D721Med (cell line): ENCODE measurements at places on chromosomes 1 and 21.

DNA sequence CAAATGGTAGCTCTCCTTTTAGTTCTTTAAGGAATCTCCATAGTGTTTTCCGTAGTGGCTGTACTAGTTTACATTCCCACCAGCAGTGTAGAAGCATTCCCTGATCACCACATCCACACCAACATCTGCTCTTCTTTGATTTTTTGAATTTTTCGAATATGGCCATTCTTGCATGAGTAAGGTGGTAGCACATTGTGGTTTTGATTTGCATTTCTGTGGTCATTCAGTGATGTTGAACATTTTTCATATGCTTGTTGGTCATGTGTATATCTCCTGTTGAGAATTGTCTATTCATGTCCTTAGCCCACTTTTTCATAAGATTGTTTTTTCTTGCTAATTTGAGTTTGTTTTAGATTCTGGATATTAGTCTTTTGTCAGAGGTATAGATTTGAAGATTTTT lies 84.6 kb upstream of the B3GALT2 start:
- DNase-seq, result no peak

DNA sequence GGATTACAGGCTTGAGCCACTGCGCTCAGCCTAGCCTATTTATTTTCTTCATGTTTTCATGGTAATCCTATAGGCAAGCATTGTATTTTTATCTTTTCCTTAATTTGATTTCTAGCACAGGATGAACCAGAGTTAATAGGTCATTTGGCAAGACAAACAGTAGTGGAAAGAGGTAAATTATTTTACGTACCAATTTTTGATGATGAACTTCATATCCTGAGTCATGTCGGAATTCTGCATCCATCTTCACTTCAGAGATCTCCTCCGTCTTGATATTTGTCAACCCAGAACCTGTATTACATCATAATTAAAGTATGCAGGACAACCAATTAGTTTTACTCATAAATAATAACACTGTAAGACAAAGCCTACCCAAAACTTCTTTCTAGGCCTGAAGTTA lies 162.6 kb downstream of the GABPA start:
- no peak for DNase-seq

- DNase-seq, result no peak
Observed at GRCh38 chr1:187074445-187075048, 245.8 kb downstream of the PLA2G4A start.

DNA sequence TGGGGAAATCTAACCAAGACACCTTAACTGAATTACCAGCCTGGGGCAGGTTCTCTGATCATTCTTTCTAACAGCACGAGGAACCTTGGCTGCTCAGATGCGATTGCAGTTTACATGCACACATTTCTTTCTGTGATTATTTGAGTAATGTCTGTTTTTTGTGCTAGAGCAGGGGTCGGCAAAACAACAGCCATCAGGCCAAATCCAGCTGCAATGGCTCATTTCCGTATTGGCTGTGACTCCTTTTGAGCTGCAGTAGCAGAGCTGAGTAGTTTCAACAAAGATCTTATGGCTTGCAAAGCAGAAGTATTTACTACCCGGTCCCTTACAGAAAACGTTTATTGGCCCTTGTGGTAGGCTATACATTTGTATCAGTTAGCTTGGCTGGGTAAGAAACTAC lies 37.1 kb downstream of the ZBTB18 start:
- DNase-seq, result no peak

- no peak for DNase-seq
Observed at GRCh38 chr1:163771637-163772036, 449.9 kb downstream of the NUF2 start.

- DNase-seq, result no peak
Observed at GRCh38 chr1:108886292-108886691, 9.5 kb downstream of the GPSM2 start.

DNA sequence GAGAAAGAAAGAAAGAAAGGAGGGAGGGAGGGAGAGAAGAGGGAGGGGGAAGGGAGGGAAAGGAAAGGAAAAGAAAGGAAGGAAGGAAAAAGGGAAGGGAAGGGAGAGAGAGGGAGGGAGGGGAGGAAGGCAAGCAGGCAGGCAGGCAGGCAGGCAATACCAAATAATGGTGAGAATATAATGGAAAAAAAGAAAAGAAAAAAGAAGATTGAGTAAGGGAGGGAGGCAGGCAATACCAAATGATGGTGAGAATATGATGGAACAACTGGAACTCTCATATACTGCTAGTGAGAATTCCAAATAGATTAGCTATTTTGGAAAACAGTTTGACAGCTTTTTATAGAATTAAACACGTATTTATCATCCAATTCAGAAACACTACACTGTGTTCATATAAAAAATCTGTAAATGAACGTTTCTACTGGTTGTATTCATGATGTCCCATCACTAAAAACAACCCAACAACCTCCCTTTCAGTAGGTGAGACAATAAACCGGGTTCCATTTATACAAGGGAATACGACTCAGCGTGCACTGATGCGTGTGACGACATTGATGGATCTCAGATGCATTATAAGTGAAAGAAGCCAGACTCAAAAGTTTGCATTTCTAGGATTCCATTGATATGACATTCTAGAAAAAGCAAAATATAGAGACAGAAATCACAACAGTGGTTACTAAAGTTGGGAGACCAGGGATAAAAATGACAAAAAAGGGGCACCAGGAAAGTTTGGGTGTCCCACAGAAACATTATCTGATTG lies 226.4 kb downstream of the DSCAM start:
- no peak for DNase-seq

DNA sequence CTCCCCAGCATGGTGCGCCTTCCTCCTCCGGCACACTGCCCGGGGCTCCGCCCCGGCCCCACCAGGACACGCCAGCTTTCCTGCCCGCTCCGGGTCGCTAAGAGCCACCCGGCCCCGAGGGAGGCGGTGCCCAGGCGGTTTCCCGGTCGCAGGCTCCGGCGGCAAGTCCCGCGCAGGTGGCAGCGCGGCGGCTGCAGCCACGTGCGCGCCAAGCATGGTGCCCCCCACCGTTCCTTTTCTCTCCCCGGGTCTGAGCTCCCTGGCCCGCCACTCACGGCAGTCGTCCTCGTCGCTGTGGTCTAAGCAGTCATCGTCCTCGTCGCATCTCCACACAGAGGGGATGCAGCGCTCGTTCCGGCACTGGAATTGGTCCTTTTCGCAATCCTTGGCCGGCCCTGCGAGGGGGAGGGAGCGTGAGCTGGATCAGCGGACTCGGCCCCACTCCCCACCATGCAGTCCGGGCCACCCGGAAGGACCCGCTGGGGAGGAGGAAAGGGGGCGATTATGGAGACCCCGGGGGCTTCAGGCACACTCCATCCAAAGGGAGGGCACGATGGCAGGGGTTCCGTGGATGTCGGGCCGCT lies 1.2 kb downstream of the LRP8 start:
- no peak for DNase-seq

DNA sequence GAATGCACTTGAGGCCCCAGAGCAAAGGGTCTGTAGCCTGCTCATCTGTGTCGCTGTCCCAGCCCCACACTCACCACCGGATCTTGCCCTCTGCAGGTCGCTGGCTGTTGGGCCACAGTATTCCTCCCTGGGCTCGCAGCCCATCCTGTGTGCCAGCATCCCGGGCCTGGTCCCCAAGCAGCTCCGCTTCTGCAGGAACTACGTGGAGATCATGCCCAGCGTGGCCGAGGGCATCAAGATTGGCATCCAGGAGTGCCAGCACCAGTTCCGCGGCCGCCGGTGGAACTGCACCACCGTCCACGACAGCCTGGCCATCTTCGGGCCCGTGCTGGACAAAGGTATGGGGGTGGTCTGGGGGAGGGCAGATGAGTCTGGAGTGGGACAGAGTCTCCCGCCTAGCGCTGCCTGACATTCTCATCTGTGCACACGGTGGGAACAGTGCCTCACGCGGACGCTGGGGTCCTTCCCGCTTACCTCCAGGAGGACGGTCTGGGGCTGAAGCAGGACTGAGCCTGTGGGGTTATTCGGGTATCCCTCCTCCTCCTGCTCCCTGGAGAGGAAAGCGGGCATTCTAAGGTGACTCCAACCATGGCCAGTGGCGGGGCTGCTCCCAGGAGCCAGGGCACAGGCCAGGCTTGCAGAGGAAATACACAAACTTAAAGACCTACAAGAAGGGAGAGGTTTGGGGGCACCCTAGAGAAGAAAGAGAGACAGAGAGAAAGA lies 15.9 kb downstream of the WNT3A start:
- no peak for DNase-seq

DNA sequence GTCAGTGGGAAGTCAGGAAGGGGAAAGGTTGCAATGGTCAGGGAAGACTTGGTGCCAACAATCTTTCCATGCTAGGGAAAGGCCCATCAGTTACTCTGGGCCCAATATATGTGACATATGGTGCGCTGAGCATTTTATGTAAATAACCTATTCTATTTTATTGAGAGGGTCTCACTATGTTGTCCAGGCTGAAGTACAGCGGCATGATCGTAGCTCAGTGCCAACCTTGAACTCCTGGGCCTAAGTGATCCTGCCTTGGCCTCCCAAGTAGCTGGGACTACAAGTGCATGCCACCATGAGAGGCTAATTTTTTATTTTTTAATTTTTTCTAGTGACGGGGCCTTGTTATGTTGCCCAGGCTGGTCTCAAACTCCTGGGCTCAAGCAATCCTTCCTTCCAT lies 6.8 kb downstream of the UQCRH start:
- DNase-seq, result no peak

DNA sequence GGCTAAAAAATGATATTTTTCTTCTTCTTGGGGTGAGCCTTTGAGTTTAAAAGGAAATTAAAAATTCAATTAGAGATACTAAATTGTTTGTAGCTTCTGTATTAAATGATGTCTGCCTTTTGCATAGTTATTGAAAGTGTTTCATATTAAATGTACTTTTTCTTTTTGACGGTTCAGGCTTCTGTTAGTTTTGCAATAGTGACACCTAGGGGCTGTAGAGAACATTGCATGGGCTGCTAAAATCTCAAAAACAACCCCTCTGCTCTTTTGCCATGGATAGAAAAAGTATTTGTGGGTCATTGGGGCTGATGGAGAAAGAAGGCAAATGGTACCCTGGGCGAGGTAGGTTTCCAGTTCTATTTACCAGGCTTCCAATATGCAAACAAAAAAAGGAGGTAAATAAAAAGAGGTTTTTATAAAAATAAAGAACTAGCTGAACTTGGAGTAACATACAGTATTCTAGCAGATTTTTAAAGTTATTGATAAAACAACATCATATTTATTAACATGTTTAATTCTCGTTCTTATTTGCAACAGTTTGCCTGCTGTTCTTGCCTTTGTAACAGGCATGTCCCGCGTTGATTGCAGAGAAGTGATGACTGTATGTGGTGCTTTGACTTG lies 115.4 kb upstream of the HOOK1 start:
- no peak for DNase-seq

DNA sequence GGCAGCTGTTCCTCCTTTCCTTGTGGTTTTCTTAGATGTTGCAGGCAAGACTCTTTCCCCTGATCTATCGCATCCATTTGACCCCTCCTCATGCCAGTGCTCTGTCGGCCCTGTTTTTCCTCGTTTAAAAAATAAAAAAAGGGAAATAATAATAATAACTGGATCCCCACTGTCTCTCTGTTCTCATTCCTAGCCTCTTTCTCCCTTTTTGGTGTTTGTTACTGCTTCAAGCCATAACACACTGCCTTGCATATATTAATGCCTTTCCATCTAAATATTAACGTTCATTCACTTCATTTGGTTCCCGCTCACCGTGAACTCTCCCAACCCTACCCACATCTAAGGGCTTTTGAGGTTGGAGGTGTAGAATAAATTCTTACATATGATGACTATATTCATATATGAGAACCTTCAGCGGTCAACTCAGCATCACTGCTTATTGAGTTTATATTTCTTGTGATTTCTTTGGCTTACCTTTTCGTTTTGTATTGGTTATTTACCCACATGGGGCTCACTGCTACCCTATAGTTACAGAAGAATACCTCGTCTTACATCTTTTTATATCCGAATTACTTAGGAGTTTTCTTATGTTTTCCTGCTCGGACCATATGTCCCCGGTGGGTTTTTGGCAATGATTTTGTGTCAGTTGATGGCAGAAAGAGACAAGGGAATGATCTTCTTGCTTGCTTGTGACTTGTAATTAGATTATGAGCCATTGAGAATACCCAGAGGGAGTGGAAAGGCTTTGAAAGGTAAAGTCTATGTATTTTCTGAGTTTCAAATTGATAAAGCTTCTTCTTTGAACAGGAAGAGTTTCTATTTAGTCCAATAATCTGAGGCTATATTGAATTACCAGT lies 805 bp downstream of the ATG4C start:
- DNase-seq, result no peak

DNA sequence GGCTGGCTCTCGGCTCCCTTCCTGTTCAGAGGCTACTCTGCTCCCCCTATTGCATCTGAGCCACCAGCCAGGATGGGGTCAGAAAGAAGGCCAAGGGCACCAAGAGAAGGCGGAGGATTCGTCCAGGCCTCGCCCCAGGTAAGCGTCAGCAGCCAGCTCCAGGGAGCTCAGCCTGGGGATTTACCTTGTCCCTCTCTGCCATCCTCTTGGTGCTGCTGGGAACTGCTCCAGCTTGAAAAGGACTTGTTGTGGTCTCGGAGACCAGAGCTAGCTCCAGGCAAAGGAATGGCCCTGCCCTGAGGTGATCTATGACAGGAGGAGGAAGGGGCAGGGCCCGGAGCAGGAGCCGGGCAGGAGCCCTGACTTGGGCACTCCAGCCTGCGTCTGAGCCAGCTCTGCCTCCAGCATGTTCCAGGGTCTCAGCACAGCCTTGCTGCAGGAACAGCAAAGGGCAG lies 113.7 kb upstream of the IFFO2 start:
- DNase-seq, result no peak

GRCh38 chr1:38738207-38738606 lies 121.4 kb downstream of the RRAGC start:
- no peak for DNase-seq

GRCh38 chr1:101205457-101205856 lies 31.4 kb upstream of the S1PR1 start:
- no peak for DNase-seq

DNA sequence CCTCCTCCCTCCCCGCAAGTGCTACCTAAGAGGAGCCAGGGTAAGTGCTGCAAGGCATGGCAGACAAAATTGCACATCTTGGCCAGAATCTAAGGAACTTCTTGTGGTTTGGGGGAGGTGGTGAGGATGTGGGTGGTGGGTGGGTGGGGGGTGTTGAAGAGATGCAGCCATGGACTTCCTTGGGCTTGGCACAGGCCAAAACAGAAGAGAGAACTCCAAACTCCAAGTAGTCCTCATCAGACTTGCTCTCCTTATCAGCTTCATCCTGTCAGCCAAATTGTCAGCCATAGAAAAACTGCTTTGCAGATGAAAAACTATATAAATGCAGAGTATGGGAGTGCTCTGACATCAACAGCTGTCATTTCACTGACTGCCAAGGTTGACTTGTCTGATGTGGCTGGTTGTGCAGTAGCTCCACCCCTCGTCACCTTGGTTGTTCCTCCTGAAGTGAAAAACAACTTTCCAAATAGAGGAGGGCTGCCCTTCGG lies 7.1 kb downstream of the AMIGO1 start:
- no peak for DNase-seq
